Liver (tissue), 10 donors: ENCODE measurements at places on chromosomes 5 and 9. TPM values are rescaled to one million over a fixed set of nuclear protein-coding genes. Genes with fewer than 3 reads are reported as not detected.

DBN1 gene
- total RNA-seq: 4.9 TPM

CCL21 gene
- total RNA-seq: 4.5 TPM

GGTA1 gene
- total RNA-seq: 3.3 TPM

DMRTA1 gene
- total RNA-seq: 1.4 TPM

PPIC gene
- total RNA-seq: 14.6 TPM

SLC12A2 gene
- total RNA-seq: 7.6 TPM

PRR16 gene
- 0.42 TPM for total RNA-seq

MYOZ3 gene
- total RNA-seq: not detected

LOX gene
- 1.0 TPM for total RNA-seq

GDF9 gene
- 0.08 TPM for total RNA-seq

GRXCR2 gene
- not detected for total RNA-seq

ITGA2 gene
- total RNA-seq: 0.42 TPM

DNA sequence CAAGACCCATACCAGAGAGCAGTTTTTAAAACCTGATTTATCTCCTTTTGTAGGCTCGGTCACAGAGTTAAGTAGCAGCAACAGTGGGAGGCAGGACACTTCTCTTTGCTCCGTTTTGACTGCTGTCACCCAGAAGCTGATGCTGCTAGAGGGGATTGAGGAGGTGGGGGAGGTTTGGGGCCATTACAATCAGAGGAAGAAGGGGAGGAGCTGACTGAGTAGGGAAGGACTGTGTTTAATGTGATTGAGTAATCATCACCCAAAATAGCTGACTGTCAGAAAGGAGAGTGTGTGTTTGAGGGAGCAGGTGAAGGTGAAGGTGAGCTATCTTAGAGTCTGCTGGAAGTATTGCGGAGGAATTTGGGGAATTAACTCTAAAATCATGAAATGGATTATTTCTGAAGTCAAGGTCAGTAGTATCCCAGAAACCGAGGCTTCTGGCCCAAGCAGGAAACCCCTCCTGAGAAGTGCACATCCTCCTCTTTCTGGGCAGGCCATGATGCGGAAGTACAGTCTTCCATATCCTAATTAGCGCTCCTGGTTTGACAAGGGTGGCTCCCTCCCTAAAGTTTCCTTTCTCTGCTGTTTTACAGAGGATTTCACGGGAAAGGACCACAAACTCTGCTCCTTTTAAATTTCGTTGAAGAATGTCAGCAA is 214.9 kb downstream of the PLK2 start:
- no peak for DNase-seq

DNA sequence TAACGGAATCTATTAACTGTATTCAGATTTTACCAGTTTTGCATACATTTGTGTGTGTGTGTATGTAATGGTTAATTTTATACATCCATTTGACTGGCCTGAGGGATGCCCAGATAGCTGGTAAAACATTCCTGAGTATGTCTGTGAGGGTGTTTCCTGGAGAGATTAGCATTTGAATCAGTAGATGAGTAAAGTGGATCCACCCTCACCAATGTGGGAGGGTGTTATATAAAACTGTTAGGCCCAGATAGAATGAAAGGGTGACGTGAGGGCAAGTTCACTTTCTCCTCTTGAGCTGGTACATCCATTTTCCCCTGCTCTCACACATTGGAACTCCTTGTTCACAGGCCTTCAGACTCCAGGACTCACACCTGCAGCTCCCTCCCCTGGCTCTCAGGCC is 88.7 kb downstream of the EMB start:
- DNase-seq: no peak

DNA sequence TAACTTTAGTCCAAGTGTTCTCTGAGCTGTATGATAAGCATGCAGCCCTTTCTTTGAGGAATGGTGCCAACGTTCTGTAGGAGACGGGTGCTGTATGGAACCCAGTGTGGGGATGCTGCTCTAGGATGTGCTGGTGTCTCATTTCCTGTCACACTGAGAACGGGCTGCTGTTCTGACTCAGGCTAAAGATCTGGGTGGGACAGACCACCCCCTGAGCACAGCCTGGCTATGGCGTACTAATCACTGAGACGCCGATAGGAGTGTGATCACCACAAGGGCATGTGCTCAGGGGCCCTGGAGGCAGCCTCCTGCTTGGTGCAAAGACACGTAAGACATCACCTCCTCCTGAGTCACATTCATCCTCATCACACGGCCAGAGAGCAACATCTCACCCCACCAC is 240.4 kb downstream of the IRX2 start:
- DNase-seq: no peak

- DNase-seq: no peak
Measured at GRCh38 chr9:128361296-128361985, 9.7 kb upstream of the URM1 start.

DNA sequence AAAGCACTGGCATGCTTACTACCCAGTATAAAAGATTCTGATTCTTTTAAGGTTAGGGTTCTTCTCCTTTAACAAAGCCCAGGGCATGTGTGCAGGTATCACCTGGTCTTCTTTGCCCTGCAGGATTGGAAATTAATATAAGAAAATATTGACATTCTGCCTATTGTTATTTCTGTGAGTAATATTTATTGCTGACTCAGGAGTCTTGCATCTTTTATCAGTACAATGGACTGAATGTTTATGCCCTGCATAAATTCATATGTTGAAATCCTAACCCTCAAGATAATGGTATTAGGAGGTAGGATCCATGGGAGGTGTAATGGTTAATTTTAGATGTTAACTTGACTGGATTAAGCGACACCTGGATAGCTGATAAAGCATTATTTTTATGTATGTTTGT is 189.0 kb downstream of the LRRC70 start:
- no peak for DNase-seq

- DNase-seq: no peak
Measured at GRCh38 chr9:108286638-108287206, 569.1 kb downstream of the ACTL7B start.

DNA sequence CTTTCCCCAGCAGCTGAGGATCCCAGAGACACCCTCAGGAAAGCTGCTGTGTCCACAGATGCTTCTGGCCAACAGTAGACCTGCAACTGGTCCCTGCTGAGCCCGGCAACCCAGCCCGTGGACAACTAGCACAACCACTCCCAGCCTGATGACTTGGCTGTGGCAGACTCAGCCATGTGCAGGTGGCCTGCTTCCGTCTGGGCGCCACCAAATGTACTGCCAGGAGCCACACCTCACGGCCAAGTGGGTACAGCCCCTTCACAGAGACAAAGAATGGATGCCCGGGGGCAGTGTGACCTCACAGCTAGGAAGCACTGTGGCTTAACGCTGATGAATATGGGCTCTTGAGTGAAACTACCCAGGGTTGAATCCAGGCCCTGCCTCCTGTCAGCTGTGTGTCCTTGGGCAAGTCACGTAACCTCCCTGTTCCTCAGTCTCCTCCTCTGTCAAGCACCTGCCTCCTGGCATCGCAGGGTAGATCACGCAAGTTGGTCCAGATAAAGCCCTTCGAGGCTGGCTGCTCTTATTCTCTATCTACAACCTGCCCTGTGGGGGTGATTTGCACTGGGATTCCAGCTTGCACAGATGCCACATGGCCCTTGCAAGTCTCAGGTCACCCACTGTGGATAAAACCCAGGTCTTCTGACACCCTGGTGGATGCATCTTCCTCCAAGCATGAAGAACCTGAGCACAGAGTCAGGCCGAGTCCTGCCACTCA is 225.0 kb downstream of the PBX3 start:
- no peak for DNase-seq

DNA sequence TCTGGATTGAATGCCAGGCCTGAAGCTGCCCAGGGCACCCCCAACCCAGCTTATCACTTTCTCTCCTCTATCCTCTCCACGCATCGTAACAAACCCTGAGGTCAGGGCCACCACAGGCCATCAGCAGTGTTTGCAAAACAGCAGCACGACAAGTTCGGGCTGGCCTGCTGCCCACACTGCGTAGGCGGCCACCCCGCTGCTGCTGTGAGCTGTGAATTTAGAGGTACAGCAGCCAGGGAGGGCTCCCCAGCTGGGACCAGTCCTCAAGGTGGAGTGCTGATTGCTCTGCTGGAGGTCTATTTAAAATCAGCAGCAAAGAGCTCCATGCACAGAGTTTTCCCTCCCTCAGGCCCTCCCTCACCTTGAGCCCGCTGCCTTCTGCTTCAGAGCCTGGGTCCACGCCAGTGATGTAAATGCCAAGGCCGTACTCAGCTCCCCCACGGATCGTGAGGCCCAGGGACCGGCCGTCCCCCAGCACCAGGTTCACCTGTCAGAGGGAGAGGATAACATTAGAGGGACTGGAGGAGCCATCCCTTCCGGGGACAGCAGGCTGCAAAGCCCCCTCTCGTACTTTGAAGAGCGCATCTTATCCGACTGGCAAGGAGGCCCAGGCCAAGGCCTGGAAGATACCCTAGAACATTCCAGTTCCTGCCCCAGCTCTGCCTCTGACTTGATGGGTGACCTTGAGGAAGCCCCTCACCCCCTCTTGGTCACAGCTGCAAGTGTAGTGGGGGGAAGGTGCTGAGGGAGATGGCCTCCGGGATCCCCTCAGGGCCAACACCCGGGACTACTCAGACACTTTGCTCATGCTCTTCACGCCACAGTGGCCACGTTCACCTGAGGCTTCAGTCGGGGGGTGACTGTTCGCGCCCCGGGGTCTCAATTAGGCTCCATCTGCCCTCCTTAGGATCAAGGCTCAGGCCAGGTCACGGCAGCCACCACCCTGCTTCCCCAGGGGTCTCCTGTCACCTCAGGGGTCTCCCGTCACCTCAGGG is 39.1 kb downstream of the WHRN start:
- DNase-seq: peak; percentile 42

- DNase-seq: no peak
Measured at GRCh38 chr5:447501-447900, 4.5 kb downstream of the EXOC3 start.

GRCh38 chr5:179371681-179372680 is 26.7 kb upstream of the ADAMTS2 start:
- DNase-seq: no peak

- DNase-seq: no peak
Measured at GRCh38 chr5:140005145-140005591, 37.9 kb downstream of the NRG2 start.

DNA sequence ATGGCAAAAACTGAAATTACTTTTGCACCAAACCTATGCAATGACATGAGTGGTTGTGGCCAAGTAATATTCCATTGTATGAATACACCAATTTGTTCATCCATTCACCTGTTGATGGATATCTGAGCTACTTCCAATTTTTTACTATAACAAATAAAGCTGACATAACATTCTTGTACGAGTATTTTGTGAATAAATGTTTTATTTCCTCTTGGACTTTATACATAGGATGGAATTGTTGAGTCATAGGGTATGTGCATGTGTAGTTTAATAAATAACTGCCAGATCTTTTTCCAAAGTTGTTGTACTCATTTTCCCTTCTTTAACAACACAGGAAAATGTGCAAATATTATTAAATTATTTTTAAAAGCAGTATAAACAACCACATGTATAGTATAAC is 146.1 kb upstream of the ZNF462 start:
- no peak for DNase-seq

- no peak for DNase-seq
Measured at GRCh38 chr5:17365811-17366138, 132.3 kb upstream of the TAF11L2 start.

DNA sequence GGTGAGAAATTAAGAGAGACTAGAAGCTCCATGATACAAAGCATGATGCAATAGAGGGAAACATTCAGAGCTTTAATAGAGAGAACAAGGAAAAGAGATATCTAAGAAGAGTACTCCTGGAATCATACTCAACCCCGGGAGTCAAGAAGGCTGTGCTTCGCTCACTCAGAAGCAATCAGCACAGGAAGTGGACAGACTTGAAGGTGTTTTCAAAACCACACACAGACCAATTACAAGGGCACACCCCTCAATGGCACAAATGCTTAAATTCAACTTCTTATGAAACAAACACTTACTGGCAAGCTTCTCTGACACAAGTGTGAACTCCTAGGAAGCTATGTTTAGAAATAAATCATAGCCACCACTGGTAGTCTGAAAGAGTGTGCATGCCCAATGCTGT is 462.3 kb downstream of the GABRG2 start:
- DNase-seq: no peak

DNA sequence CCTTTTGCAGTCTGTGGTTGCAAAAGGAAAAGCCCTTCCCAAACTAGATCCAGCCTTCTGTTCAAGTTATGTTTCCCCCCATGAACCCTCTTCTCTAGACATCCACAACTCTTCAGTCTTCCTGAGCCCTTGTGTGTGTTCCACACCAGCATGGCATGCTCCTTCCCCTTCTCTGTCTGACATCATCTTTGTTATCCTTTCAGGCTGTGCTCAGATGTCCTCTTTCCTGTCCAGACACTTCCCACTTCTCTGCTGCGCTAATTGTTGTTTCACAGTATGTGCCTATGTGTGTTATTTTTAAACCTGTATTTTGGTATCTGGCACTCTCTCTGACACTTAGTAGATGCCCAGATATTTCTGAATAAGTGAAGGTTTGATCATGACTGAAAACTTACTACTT is 38.2 kb downstream of the FOCAD start:
- no peak for DNase-seq

DNA sequence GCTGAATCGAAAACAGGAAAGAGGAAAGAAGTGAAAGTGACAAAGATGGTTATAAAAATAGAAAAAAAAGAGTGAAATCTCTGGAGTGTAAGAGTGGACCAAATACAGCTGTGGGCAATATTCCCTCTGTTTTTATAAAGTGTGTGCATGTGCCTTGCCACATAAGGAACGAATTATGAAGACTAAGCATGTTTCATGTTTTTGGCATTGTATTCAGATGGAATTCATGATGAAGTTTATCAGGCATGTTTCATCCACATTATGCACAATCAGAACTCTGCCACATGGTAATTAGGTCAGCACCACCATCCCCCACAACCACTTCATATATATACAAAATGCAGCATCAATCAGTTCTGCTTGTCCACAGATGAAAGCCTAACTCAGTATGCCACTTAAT is 348.0 kb downstream of the ZNF608 start:
- no peak for DNase-seq

DNA sequence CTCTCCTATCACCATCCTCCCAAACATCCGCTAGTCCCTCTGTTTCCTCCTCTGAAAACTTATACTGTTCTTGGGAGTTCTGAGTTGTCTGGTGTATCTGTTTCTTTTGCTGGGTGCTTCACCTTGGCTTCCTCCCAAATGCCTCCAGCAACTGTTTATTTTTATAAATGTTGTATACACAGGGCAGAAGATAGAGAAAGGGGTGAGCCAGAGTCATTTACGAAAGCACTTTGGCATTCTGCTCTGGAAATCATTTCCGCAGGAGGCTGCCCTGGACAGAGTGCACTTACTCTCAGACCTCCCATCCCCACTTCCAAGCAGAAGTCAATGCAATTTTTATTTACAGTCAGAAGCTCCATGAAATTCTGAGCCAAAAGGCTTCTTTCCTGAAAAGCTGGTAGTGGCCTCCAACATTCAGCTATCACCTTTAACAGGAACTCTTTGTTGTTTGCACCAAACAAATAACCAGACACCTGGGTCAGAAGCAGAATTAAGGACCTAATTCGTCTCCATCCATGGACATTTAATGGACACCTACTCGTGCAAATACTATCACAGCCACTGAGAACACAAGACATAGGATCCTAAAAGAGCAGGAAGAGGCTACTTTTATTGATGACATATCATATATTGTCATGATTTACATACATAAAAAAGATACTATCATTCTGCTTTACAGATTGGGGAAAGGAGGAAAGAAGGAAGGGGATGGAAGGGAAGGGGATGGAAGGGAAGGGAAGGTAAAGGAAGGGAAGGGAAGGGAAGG is 229.5 kb upstream of the PAPPA start:
- no peak for DNase-seq

- DNase-seq: no peak
Measured at GRCh38 chr9:136614372-136614922, 48.3 kb upstream of the EGFL7 start.
